SW480 (cell line): ENCODE measurements at places on chromosomes 7 and 10.

- no peak for DNase-seq
Measured at GRCh38 chr10:49115796-49116508, 630 bp upstream of the VSTM4 start.

- DNase-seq = no peak
Measured at GRCh38 chr7:55524558-55525310, 47.6 kb downstream of the VOPP1 start.

GRCh38 chr10:31959461-31960173 is 31.0 kb upstream of the ARHGAP12 start:
- no peak for DNase-seq

DNA sequence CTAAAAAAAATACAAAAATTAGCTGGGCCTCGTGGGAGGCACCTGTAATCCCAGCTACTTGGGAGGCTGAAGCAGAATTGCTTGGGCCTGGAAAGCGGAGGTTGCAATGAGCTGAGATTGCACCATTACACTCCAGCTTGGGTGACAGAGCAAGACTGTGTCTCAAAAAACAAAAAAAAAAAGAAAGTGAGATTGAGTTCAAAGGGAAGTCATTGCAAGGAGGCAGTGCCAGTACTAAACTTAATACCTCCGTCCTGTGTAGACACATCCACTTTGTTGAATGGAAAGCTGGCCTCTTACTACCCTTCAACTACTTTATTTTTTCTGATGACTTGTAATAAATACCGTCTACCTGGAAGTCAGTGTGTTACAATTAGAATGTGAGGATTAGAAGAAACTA is 31.0 kb downstream of the AHCYL2 start:
- DNase-seq = no peak

- DNase-seq = no peak
Measured at GRCh38 chr10:23402856-23403255, 36.0 kb upstream of the OTUD1 start.

DNA sequence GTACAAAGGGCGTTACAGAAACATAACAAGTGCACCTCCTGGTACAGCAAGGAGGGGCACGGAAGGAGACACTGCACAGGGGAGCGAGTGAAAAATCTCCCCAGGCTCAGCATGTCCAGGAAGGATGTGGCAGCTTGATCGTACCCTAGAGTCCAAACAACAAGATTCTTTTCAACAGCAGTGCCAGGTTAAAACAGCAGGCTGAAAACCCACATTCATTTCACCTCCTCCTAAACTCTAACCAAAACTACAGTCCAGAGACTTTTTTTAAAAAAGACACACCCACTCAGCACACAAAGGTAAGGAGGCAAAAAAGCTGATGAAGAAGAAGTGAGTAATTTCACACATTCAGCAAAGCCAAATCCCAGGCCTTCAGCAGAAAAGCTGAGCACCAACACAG is 138.8 kb downstream of the SFMBT2 start:
- no peak for DNase-seq

DNA sequence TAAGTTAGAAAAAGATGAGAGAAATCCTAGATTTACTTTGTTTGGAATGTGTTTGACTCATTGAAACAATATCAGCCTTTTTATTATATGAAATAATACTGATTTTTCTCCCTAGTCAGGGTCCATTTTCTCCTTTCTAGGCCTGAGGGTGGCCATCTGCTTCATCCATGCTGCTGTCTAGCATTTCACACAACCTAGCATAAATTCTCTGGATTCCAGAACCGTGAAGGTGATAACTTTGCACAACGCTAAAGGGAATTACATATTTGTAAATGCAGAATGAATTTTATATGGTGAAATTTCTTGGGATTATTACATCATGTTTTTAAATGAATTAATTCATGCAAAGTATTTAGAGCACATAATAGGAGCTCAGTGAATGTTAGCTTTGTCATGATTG is 505.1 kb downstream of the INHBA start:
- no peak for DNase-seq

- no peak for DNase-seq
Measured at GRCh38 chr10:110020265-110020664, 12.5 kb downstream of the ADD3 start.

GRCh38 chr7:137613006-137613525 is 233.7 kb downstream of the DGKI start:
- DNase-seq = no peak

DNA sequence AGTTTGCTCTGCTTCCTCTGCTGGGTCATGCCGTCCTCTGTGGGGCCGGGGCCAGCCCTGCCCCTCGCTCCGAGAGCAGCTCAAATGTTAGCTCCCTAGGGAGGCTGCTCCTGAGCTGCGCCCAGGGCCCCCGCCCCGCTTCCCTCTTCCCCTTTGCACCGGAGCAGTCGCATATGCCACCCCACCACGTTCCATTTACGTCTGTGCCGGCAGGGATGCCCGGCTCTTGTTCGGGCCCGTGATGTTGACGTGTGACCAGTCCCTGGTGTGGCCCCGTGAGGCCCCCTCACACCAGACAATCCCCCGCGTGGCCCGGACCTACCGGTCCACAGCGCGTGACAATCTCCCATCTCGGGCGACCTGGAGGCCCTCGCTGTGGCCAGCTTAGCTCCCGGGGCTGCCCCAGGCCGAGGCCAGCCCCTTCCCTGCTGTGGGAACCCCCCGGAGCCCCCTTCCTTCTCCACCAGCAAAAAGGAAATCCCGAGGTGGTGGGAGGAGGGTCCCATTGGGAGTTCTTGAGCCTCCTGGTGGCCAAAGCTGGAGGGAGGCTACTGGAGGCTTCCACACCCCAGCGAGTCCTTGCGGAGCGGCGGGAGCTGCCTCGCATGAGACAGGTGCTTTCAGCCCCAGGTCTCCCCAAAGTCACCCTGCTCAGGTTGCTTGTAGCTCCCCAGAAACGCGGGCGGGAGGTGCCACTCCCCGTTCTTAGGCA is 15.2 kb downstream of the FAM20C start:
- DNase-seq = no peak

DNA sequence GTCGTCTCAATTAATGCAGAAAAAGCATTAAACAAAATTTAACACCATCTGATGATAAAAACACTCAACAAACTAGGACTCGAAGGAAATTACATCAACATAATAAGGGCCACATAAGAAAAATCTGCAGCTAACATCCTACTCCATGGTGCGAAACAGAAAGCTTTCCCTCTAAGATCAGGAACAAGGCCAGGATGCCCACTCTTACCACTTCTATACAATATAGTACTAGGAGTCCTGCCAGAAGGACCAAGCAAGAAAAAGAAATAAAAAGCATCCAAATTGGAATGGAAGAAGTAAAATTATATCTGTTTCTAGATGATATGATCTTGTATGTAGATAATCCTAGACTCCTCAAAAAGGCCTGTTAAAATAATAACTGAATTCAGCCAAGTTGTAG is 143.8 kb upstream of the GPR22 start:
- DNase-seq = no peak

DNA sequence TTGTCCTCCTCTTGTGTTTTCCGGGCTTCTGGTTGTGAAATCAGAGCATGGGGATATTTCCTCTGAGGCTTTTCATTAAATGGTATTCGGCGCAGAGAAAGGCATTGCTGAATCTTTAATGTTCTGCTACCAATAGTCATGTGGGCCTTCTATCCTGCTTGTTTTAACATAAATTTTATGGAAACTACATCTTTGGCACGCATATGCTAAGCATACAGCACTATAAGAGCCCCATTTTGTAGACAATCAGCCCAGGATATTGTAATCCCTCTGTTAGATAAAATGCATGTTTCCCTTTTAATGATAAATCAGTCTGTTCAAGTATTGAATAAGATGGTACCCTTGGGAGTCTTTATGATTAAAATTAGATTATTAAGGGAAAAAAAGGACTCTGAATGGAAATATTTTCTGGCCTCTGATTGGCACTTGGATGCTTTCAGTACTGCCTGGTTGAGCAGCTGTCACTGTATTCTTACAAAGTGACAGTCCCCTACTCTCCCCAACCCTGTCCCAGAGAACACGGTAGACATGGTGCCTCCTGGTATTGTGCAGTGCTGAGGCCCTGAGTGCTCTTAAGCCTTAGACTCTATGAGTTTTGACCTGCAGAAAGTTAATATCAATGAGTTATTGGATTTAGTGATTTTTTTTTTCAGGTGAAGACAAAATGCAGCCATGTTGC is 256.3 kb downstream of the POU6F2 start:
- no peak for DNase-seq

DNA sequence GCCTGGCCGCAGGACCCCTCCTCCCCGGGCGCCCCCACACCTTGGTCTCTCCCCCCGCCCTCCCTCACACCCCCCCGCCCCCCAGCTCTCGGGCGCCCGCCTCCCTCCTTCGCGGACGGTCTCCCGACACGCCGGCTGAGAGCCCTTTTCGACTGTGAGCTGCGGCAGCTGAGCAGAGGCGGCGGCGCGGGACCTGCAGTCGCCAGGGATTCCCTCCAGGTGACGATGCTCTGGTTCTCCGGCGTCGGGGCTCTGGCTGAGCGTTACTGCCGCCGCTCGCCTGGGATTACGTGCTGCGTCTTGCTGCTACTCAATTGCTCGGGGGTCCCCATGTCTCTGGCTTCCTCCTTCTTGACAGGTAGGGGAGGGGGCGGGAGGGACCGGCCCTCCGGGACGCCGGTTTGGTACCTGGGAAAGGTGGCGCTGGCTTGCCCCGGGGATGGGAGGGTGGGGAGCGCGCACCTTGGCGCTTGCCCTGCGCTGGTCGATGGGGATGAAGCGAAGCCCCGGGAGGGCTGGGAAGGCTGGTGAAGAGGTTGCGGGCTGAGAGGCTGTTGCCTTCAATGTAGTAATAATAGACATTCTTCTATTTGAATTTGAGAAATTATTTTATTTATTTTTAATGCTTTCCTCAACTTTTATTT is at the start of gene BMPER:
Gene BMPER, plus strand, starts transcription at position 151 of the 644 bp plus-strand sequence. Its CDS starts 75 bp downstream, at position 226.
- peak; percentile 82 for DNase-seq

GRCh38 chr7:82347808-82348207 is 95.8 kb downstream of the CACNA2D1 start:
- DNase-seq = no peak

DNA sequence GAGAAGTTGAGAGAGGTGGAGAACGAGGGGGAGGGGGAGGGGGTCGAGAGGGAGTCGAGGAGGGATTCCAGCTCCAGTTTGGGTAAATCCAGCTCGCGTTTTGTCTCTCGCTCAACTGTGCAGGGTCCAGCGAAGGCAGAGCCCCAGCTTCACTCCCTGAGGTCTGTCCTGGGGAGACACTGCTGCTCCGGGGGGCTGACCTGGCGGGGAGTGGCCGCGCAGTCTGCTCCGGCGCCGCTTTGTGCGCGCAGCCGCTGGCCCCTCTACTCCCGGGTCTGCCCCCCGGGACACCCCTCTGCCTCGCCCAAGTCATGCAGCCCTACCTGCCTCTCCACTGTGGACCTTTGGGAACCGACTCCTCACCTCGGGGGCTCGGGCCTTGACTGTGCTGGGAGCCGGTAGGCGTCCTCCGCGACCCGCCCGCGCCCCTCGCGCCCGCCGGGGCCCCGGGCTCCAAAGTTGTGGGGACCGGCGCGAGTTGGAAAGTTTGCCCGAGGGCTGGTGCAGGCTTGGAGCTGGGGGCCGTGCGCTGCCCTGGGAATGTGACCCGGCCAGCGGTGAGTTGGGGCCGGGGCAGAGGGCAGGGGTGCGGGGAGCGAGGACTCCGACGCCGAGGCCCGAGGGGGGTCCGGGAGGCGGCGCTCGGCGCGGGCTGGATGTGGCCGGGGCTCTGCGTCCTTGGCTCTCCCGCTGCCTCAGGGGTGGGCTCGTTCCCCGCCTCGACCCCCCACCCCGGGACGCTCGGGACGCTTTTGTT is at the start of gene TET1:
Gene TET1, plus strand, starts transcription at position 152 of the 757 bp plus-strand sequence. CDS start 12,002 bp downstream, outside the sequence.
- DNase-seq = peak; percentile 50

GRCh38 chr10:103942866-103943265 is 24.1 kb upstream of the SLK start:
- DNase-seq = no peak

- no peak for DNase-seq
Measured at GRCh38 chr10:24349379-24350001, 140.6 kb downstream of the KIAA1217 start.

DNA sequence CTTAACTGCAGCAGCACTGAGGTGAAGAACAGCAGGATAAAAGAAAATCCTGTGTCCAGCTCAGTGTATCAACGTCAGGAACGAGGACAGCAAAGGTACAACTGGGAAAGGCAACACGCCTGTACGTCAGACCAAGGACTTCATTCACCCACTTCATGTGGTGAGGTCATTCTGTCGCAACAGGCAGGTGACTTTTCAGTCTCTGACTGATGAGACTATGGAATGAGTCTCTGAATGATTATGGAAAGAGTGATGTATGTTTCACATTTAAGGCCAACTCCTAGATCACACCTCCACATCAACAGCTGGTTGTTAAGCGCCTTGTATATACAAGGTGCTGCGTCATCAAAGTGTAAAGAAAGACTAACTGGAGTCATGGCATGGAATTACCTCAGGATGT is 297.6 kb upstream of the SP8 start:
- DNase-seq = no peak

DNA sequence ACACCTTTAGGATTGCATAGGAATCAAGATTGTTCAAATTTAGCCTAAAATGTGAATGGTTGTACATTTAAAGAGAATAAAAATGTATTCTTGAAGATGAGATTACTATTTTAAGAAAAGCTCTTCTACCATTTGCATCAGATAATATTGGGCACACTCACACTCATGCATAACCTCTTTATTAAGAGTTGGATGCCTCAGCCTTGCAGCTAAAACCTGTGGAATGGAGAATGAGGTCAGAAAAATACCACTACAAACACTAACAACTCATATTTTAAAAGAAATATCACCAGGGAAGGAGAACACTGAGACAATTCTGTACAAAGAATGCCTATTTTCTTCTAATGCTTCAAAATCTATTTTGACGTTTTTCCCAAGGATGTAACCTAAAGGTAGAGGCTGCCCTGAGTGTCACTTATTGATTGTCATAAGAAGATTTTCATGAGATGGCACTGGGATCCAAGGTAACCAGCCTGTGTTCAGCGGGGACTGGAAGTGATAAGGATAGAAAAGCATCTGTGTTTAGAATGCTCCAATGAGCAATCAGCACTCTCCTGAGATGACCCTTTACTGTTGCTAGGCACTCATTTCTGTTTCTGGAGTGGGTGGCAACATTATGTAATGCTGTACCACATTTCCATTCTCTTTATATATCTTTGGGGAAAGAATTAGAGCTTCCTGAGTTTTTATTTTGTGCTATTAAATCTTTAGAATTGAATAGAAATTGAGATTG is 26.6 kb downstream of the REEP3 start:
- DNase-seq = no peak

GRCh38 chr10:125266966-125267365 is 106.6 kb upstream of the CTBP2 start:
- no peak for DNase-seq

DNA sequence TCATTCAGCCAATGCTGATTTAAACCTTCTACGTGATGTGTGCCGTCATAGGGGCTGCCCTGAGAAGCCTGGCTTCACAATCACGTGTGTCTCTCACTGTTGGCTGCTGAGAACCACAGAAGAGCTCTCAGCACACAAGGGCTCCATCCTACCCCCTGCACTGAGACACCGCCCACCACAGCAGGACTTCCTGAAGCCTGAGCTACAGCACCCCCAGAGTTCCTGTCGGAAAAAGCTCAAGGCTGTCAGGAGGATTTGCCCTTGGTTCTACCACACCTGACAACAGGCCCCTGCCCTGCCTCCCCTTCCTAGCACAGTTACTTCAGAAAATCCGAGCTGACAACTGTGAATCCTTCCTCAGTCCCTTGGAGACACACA is 191.9 kb downstream of the MAD1L1 start:
- DNase-seq = no peak

- no peak for DNase-seq
Measured at GRCh38 chr7:122064971-122065370, 79.1 kb downstream of the AASS start.
